Activated CD8-positive, alpha-beta T cell treated with anti-CD3 and anti-CD28 coated beads, Interleukin-2, amount 10 ng/mL, durations not matched to agents 7 days and 5 days (primary cell): ENCODE measurements at places on chromosomes 13 and 19. TPM values are rescaled to one million over a fixed set of nuclear protein-coding genes. Genes with fewer than 3 reads are reported as not detected.

DNA sequence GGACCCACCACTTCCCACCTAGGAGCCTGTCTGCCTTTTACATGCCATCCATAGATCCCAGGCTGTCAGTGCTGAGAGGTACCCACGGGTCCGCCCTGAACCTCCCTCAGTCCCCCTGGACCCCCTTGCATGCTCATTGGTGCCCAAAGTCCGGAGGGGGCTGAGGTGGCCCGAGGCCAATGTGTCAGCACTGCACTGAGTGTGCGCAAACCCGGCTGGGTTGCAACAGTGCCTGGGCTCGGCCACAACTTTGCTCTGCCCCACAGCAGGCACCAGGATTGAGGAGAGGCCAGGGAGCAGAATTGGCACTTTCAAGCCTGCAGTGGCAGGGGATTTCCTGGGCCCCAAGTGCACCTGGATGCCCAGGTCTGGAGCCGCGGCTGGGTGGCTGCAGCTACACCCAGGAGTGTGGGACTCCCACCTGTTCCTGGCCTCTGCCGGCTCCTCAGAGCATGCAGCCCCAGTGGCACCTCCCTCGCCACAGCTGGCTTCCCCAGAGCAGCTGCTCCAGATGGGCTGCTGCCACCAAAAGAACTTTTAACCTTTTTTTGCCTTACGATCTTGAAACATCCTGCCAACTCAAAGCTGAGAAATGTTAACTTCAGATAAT lies 837.0 kb downstream of the SLITRK6 start:
- DNase-seq, result no peak

The MYH14 gene
- total RNA-seq, result not detected

DNA sequence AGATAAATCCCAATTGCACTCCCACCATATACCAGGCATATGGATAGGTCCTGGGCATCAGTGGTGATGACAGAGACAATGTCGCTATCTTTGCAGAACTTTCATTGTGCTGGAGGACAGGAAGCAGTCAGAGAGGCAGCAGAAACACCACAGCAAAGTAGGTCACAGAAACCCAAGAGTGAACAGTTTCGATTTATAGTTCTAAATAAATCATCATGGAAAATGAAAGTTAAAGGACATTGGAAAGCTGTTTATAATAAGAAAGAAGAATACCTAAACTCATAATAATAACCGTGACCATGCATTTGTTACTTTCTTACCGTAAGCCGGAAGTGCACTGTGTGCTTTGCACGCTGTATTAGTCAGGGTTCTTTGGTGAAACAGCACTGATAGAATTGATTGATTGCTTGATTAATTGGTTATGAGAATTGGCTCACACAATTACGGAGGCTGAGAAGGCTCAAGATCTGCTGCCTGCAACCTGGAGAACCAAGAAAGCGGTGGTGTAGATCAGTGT lies 38.9 kb downstream of the ALOX5AP start:
- DNase-seq, result peak; percentile 45

The CCDC106 gene
- 9.4 TPM for total RNA-seq

The NALCN gene
- total RNA-seq, result not detected

DNA sequence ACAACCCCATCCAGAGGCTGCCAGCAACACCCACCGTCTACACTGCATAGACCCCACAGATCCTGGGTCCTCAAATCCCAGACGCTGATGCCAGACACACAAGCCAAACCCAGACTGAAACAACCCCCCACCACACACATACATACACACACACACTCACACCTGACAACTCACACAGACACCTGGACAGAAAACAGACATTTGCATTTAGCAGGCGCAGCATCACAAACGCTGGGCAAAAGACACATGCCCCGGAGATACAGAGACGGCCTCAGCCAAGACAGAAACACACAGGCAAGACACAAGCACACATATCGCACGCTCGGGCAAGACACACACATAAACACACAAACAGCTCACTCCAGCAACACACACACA lies 1.3 kb downstream of the BBC3 start:
- DNase-seq, result peak; percentile 51

DNA sequence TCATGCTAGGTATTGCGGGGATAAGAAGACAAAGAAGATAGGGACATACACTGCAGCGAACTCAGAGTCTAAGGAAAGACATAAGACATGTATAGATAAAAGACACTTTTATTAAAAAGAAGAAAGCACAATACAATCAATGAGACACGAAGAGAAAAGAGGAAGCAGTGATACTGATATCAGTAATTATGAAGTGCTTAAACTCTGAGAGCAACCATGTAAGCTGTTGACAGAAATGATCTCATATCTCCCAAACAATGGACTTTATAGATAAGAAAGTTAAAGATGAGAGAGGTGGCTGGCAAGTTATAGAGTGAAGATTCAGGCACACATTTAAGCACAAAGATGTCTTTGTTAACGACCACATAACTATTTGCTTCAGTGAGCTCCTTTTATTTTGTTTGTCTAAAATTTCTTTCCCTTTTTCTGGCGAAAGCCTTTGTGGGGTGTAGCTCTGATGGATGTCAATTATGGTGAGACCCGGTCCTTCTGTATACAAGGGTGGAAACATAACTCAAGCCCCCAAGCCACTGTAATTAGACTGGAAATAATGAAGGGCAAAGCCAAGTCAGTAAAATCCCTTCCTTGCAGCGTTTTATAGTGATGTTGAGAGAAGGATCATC lies 818.0 kb upstream of the SLC10A2 start:
- DNase-seq, result no peak

DNA sequence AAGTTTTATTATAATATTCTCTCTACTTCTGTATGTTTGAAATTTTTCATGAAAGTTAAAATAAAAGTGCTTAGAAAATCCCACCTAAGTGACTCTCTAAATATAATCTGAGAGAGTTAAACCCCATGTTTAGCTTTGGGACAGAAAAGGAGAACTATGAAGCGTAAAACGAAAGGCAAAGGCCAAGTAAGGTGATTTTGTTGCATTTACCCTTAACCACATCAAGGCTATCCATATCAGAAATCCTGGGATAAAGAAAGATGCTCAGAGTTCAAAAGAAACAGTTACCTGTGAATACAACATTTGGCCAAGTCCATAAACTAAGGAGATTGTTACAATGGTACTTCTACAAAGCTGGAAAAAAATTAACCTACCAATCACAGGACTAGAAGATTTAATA lies 31.3 kb downstream of the UBL3 start:
- DNase-seq, result no peak

The KASH5 gene
- not detected for total RNA-seq

DNA sequence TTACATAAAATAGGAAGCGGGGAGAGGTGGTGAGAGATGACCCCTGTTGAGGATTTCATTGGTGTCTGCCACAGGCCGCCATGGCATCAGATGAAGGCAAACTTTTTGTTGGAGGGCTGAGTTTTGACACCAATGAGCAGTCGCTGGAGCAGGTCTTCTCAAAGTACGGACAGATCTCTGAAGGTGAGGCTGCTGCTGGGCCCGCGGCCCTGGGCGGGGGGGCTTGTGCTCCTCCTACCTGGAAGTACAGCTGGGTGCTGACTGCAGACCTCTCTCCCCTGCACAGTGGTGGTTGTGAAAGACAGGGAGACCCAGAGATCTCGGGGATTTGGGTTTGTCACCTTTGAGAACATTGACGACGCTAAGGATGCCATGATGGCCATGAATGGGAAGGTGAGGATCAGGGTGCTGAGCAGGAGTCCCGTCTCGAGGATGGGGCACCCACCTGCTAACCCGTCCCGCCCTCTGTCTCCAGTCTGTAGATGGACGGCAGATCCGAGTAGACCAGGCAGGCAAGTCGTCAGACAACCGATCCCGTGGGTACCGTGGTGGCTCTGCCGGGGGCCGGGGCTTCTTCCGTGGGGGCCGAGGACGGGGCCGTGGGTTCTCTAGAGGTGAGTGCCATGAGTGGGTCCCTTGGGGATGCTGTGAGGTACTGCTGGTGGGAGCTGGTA lies 1.9 kb downstream of the CIRBP start:
- no peak for DNase-seq

The CCL25 gene
- 10.0 TPM for total RNA-seq

GRCh38 chr13:58883405-58883804 lies 1251.9 kb downstream of the PCDH17 start:
- no peak for DNase-seq

GRCh38 chr19:38900743-38901190 lies 998 bp downstream of the NFKBIB start:
- no peak for DNase-seq

GRCh38 chr19:50414864-50415660 lies 3.7 kb upstream of the SPIB start:
- peak; percentile 72 for DNase-seq

GRCh38 chr19:17687857-17688784 lies at the start of gene UNC13A:
TSS of gene UNC13A (minus strand) at chr19:17688354. CDS start at chr19:17688199, 155 bp downstream.
- peak; percentile 61 for DNase-seq

DNA sequence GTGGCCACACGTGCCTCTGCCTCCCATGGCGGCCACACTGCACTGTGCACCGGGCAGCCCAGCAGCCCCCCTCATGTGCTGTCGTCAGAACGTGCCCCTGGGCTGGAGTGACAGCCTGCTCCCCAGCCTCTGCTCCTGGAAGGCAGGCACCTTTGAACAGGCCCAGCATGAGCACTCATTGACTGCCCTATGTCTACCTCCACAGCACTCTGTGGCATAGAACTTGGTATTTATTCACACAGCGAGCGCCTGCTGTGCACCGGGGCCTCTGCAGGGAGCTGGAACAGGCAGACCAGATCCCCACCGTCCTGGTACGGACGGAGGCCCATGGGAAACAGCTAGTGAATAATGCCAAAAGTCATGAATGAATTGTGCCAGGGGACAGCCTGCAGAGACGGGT lies 53.7 kb downstream of the DPF1 start:
- no peak for DNase-seq

GRCh38 chr19:827314-827709 lies 325 bp upstream of the AZU1 start:
- DNase-seq, result no peak

The ZNF226 gene
- total RNA-seq, result 14.7 TPM

GRCh38 chr19:23779645-23780044 lies 21.0 kb upstream of the ZNF681 start:
- DNase-seq, result no peak

DNA sequence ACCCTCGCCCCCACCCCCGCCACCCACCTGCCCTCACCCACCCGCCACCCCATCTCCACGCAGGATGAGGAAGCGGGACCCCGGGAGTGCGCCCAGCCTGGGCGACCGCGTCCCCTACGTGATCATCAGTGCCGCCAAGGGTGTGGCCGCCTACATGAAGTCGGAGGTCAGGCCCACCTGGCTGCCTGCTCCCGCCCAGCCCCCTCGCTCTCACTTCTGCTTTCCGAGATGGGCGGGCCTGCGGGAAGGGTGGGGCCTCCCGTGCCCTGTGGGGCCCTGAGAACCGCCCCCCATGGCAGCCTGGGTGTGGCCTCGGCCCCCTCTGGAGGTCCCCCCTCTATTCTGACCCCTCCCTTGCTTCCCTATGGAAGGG lies 3.1 kb upstream of the SPIB start:
- no peak for DNase-seq

DNA sequence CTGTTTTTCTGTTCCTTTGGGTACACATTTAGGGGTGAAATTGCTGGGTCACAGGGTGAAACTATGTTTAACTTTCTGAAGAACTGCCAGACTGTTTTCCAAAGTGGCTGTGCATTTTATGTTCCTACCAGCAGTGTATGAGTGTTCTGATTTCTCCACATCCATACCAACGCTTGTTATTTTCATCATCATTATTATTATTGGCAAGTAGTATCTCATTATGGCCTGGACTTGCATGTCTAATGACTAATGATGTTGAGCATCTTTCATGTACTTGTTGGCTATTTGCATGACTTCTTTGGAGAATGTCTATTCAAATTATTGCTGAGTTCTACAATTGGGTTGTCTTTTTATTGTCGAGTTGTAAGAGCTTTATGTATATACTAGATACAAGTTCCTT lies 321.8 kb upstream of the HTR2A start:
- DNase-seq, result no peak

- no peak for DNase-seq
These were observed 27.2 kb downstream of the WASF3 start for GRCh38 chr13:26584713-26585112.

The COX6B1 gene
- 471 TPM for total RNA-seq

The SEMA6B gene
- not detected for total RNA-seq

DNA sequence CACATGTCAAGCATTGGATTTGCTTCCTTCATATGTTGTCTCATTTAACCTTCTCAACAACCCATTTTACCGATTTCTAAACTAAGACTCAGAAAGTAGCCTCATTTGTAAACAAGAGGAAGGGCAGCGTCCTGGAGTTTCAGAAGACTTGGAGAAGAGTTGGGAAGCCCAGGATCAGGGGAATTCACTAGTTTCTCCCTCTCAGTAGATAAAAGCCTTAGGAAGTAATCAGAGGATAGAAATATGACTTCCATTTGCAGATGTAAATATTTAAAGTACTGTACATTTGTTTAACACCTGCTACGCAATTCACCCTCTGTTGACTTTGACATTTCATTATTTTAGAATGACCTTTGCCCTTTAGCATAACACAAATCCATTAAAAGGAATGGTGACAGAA lies 216.4 kb downstream of the DCT start:
- DNase-seq, result no peak

- DNase-seq, result no peak
These were observed 7.3 kb downstream of the C19orf53 start for GRCh38 chr19:13781547-13781946.

The HRC gene
- not detected for total RNA-seq

DNA sequence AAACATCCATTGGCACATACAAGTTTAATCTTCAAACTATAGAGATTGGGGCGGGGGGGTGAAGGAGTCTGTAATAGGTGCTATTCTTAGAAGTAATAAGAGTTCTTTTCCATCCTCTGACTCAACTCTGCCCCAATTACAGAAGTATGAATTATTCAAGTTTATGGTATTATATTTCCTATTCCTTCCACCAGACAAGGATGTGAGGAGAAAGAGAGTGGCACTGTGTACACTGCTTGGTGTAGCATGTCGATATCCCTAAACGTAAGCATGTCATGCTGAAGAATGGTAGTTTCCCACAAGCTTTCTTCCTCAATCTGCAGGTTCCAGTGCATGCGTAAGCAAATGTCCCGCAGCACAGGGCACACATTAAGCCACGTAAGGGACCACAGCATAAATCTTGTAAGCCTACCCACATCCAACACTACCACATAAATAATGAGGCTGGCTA lies 14.1 kb downstream of the BRD4 start:
- DNase-seq, result no peak

GRCh38 chr13:110874508-110874960 lies 40.3 kb downstream of the ANKRD10 start:
- DNase-seq, result peak; percentile 54

The C19orf67 gene
- not detected for total RNA-seq

DNA sequence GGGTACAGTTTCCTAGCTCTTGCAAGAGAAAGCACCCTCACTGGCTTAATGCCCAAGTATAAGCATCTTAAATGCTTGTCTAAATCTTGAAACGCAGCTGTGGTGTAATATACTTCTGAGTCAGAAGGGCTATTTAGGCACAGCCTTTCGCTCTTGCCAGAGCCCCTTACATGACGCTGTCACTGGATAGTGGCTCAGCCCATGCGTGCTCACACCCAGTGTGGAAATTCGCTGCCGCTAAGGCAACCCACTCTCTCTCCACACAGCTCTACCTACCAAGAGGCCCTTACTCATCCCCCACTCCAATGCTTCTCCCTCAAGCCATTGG lies 24.0 kb downstream of the UQCRFS1 start:
- DNase-seq, result no peak

GRCh38 chr19:19417628-19418245 lies 12.3 kb downstream of the GATAD2A start:
- no peak for DNase-seq

The OR7D2 gene
- not detected for total RNA-seq

The ANGPTL8 gene
- not detected for total RNA-seq
